ENCODE measurements at places on chromosomes 5 and 9.

GRCh38 chr5:133332439-133333024 is 279.8 kb downstream of the FSTL4 start:
- no peak for DNase-seq

DNA sequence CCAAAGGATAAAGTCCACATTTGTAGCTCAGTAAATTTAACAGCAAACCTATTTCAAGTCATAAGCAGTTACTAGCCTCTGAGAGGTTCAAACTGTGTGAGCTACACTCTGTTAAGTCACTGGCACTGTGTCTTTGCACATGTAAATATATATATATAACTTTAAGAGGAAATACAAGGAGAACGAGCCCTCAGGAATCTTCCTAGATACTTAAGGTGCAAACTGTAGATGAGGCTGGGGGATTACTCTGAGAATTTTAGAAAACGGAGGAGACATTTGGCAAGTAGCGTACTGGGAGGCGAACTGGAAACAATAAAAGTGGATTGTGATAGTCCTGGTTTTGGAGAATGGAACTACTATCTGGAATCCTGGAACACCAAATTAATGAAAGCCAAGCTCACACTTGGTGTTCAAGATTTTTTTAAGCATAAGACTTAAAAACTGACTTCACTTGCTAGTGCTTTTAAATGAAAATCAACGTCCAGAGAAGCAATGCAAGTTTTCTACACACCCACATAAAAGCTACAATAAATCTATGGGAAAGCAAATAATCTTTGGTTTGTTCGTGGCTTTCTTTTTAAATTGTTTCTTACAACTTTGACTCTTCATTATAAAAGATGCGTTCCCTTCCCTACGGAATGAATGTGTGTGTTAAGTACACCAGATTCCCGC is 1057.0 kb upstream of the DMAC1 start:
- no peak for DNase-seq

- DNase-seq, result no peak
These were observed 8.9 kb downstream of the ZER1 start for GRCh38 chr9:128762671-128763449.

GRCh38 chr5:58081435-58081834 is 378.5 kb downstream of the PLK2 start:
- DNase-seq, result no peak

GRCh38 chr9:86672966-86673365 is 274.3 kb downstream of the GAS1 start:
- no peak for DNase-seq

- DNase-seq, result no peak
These were observed 121.0 kb downstream of the NREP start for GRCh38 chr5:111635916-111636570.
